ENCODE measurements at places on chromosomes 7 and 10.

DNA sequence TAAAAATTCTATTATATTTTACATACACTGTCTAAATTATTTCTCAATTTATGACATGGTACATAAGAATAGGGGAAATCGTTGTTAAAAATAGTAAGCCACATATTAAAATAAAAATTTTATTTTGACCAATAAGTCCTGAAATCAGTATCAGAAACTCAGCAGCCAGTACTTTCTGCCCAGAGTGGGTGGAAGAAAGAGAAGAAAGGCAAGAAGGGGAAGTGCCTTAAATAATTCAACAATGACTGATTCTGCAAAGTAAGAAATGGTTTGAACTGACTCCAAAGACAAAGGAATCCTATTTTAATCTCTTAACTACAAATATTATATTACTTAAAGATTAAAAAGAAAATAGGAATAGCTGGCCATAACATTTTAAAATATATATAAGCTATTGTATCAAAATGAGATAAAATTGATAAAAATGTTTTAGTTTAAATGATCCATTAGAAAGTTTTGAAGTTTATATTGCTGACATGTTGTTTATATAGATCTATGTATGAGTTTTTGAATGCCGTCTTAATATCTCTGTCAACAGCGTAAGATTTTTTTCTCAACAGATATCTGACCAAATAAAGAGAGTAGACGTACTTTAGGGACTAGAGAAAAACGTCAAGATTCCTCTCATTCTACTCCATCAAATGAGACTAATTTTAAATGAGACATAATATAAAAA, 30.2 kb upstream of the NRCAM start:
- no peak for DNase-seq

DNA sequence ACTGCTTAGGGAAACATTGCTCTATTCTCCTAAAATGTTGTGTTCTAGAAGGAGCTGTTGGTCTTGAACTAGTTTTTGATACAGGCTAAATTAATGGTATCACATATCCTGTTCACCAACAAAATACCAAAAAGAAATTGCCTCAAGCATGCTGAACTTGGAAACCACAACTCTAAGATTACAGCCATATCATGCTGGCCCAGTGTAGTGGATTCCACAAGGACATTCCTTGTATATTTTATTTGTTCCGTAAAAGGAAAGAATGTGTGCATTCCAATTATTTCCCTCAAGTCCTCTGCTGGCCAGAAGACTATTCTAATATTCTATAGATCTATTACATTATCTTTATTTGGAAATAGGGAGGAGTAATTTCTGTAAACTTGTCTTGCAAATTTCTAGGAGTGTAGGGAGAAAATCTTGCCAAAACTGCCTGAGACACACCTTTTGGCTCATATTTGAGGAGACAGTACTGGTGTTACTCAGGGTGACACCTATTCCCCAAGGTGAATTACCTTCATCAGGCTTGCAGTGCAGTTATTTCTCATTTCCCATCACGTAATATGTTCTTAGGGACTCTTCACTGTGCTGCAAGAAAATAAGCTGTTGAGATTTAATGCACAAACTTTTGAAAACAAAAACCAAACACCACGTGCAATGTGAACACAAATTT, 1.9 kb upstream of the NEBL start:
- no peak for DNase-seq

- DNase-seq: no peak
These were observed 8.2 kb downstream of the MAT1A start for GRCh38 chr10:80281292-80281691.

- DNase-seq: no peak
These were observed 57.6 kb downstream of the YKT6 start for GRCh38 chr7:44258423-44258760.

GRCh38 chr7:154568346-154568745, 434.6 kb downstream of the PAXIP1 start:
- no peak for DNase-seq

DNA sequence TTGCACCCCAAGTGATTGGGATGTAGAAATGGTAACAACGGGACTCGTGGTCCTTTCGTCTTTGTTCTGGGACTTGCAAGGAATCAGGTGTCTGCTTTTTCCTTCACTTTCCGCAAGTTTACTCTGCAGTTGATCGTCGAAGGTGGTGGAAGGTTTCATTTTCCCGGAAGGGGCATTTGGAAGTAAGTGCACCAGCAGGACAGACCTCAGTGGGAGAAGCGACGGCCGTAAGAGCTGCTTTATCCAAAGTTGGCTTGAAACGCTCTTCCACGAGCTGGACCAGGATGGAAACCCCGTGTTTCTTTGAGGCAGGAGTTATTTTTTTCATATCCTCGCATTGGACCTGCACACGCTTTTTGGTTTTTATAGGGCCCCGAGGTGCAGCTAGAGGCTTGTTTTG, 1.2 kb downstream of the BRI3 start:
- DNase-seq: no peak

Measured in anterior cingulate cortex (tissue), 58 donors.